ENCODE measurements at places on chromosomes 6 and 20.
A peak's percentile ranks its signal among the peaks of the same experiment; 100 is the strongest.

GRCh38 chr6:2982426-2983117, 11.2 kb upstream of the SERPINB6 start:
- no peak for DNase-seq

DNA sequence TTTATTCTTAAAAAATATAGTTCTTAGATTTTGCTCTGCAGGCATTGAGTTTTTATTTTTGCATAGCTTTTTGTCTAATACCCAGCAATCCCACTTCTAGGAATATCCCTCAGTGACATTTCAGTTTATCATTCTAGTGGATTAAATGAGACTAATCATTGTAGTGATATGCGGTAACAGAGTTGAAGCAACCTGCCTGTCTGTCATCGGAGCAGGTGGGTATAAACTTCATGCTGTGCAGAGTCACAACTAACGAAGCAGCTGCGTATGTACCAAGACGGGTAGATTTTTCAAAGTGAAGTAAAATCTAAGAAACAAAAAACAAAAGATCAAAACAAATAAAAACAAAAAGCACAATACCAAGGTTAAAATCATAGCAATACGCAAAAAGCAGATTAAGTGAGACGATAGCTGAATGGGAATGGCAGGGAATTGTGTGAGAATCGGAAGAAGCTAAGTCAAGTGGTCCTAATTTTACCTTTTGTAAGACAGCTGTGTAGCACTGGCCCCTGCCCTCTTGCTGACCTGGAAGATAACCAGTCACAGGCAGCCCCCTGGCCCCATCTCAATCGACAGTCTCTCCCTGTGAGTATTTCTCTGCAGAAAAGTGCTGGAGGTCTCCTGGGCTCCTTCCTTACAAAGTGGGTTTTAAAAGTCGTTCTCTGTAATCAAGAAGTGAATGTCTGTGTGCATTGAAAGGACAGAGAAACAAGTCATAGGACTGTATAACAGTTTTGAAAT, 169.2 kb downstream of the OR2B2 start:
- no peak for DNase-seq

- no peak for DNase-seq
Measured at GRCh38 chr6:84854811-84855400, 90.5 kb upstream of the TBX18 start.

DNA sequence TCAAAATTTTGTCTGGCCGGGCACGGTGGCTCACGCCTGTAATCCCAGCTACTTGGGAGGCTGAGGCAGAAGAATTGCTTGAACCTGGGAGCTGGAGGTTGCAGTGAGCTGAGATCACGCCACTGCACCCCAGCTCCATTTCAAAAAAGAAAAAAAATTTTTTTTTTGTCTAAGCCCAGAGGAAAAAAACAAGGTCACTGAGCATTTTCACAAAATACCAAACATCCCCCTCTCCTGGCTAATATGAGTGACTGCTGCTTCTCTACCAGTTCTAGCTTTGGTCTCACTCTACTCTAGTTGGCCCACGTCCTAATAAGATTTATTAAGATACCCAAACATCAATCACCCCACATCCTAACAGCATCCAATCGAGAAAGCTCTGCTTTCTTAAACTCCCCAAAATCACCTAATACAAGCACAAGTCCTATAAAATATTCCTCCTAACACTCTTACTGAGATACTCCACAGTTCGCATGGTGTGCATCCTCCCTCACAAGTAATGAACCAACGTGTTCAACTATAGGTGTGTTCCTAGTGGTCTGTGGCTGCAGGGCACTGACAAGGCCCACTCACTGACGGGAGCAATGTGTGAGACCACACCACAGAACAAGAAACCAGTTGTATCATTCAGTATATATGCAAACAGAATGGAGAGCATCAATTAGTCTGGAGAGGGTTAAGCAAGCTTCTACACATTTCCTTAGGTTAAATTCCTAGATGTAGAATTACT, 64.2 kb downstream of the FKBP5 start:
- no peak for DNase-seq

DNA sequence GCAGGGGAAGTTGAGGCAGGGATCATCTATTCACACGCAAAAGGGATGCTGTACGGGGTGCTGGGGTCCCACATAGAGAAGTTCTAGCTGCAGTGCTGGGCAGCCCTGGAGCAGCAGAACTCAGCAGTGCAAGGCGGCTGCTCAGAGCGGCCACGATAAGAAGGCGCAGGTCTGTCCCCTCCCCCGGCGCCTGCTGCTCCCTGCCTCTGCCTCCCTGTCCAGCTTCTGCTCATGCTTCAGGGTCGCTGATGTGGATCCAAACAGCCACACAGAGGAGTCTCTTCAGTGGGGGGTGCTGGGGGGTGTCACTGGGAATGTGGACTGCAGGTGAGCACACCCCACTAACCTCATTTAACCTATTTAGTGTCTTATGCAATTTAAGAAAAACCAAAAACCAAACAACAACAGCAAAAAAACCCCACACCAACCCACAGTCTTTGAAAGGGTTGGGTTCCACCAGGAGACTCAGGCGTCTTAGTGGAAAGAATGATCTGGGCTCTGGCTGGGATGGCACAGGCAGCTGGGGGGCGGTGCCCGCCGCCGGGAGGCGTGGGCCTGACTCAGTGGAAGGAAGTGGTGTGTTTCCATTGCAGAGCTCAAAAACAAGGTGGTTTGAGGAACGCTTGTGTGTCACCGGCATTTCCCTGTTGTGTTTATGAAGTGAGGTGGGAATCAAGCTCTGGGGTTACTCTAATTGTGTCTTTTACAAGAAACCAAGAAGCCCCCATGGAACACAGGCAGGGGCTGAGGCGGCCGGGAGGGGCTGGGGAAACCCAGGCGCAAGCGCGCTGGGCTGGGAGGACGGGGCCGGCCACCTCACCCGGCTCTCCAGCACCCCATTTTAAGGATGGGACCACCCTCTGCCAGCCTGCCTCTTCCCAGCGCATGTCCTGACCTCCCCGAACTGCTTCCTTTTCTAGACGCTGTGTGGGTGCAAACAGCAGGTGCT, 55.1 kb downstream of the IRF4 start:
- peak; percentile 57 for DNase-seq

DNA sequence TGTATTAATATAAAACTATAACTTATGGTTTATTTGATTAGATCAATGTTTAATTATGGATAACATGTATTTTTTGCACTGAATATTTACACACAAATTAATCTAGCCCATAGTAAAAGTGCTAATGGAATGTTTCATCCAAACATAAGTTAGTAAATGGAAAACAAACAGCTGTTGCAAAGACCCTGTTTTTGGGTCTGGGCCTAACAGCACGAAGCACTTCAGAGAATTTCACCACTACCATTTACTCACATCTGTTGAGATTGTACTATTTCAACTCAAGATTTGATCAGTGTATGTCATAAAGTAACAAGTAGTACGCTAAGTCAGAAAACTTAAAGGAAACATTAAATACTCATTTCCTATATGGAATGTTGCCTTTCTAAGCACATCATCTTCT, 359.6 kb downstream of the LAMA2 start:
- no peak for DNase-seq

DNA sequence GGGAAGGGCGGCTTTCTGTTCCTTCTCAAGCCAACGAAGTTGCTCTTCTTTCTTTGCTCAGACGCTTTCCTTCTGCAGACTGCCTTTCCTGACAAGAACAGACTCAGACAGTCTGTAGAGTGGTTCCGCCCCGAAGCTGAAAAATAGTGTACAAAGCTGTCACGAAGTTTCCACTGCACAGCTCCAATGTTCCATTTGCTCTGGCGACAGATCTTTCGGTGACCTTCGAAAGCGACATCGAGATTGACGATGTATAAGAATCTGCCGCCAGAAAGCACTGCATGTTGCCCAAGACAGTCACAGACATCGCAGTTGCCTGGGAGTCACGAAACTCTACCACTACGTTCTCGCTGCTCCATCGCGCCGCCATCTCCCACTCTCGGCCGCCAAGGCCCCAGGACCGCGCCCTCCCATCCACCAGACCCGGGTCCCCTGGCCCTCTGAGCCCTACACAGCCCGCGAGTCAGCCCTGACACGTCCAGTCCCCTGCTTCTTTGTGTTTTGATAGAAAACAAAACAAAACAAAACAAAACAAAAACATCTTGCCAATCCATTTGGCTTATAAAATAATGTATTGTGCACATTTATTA, 42.1 kb upstream of the ZNF184 start:
- no peak for DNase-seq

DNA sequence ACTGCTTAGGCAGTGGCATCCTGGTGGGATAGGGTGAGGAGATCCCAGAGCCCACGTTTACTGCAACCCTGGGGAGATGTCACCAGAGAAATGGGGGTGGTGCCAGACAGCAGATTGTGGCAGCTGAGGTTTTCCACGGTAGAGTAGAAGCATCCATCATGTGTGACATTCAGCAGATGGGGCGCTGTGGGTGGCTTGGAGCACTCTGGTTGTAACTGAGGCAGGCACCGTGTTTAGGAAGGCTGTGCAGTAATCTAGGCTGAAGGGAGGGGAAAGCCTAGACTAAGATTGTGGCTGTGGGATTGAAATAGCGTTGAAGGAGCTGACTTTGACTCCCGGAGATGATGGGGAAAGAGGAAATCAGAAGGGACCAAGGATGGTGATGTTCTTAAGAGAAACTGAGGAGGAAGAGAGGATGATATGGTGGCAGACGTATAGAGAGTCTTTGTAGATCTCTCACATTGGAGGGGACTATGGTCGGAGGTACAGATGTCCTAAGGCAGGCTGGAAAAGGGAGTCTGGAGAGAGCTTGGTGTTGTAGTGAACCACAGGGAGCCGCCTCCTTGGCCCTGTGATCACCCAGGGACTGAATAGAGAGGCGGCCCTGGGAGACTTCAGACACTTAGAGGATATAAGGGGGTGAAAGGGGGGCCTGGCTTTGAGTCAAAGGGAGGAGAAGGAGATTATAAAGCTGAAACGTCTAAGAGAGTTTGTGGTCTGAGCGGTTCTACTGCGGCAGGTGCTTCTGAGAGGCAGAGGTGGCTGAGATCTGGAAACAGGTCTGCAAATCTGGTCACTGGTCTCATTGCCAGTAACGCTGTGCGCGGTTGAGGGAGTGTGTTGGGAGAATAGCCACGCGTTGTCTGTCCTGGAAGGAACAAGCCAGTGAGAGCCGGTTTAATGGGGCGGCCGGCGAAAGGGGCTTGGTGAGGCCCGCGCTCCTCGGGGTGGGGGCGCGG, 792 bp upstream of the MICA start:
- DNase-seq: no peak

DNA sequence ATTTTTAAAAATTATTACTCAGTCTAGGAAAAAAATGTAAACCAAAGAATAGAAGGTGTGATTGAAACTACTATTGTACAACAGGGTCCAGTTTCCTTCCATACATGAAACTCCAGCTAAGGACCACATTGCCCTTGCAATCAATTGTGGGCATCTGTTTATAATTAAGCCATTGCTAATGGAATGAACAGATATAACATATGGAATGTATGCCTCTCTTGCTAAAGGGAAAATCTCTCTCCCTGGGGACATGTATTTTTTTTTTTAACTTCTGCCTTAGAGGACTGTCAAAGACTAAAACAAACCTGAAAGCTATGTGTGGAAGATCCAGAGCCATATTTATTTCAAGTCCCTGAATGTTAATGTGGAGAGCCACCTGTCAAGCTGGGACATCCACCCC, 336.8 kb upstream of the MANEA start:
- no peak for DNase-seq

- DNase-seq: no peak
Measured at GRCh38 chr6:71388068-71388744, 99.6 kb downstream of the OGFRL1 start.

- DNase-seq: no peak
Measured at GRCh38 chr6:133957780-133958242, 4.8 kb downstream of the TBPL1 start.

- no peak for DNase-seq
Measured at GRCh38 chr6:121590438-121590837, 155.0 kb downstream of the GJA1 start.

- DNase-seq: no peak
Measured at GRCh38 chr6:169646906-169647567, 54.8 kb downstream of the WDR27 start.

DNA sequence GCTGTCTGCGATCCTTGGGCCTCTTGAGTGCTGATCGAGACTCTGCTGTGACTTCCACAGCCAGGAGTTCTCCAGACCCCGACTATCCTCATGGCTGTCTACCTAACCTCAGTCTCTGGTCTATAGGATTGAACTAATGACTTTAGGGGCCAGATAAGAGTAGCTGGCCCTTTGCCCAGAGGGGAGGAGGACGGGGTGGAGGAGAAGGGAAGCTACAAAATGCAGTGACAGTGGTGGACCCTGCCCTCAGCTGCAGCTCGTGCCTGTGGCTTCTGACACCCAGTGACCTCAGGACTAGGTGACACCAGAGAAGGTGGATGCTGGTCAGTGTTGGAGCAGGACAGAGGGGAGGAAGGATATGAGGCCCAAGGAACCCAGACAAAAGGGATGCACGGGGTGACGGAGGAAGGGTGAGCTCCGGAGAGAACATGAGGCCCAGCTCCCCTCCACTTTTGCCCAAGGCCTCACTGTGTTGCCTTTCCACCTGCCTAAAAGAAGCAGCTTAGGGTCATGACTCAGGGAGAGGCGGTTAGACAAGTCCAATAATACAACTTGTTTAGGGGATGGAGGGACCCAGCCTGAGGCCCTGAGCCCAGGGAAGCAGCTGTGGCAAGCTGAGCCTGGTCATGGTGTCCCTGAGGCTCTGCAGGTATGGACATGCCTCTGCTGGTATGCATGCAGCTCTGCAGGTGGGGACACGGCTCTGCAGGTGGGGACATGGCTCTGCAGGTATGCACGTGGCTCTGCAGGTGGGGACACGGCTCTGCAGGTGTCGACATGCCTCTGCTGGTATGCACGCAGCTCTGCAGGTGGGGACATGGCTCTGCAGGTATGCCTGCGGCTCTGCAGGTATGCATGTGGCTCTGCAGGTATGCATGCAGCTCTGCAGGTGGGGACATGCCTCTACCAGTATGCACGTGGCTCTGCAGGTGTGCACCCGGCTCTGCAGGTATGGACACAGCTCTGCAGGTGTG, 67.7 kb downstream of the SYNJ2 start:
- DNase-seq: no peak

- no peak for DNase-seq
Measured at GRCh38 chr6:89613790-89614189, 24.8 kb downstream of the LYRM2 start.

DNA sequence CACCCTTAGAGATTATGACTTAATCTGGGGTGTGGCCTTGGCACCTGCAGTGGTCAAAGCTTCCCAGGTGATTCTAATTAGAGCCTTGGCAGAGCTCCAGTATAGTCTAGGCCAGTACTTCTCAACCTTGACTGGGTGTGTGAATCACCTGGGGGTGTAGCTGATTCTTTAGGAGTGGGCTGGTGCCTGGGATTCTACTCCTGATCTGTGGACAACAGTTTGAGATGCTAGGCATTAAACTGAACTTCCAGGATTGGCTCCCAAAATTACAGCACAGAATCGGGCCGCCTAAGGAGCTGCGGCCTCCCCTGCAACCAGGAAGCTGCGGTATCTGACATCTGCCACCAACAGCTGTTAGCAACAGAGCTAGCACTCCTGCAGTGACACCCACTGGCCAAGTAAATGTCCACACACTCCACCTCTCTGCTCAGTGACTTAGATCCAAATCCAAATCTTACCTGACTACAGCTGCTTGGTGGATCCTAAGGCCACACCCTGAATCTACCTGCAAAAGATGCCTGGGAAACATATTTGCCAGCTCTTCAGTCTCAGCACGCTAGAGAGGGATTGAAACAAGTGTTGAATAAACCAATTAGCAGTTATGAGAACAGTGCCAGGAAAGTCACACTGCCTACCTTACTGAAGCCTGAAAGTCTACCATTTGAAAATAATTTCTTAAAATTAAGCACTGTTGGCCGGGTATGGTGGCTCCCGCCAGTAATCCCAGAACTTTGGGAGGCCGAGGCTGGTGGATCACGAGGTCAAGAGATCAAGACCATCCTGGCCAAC, 126.7 kb downstream of the UNC5CL start:
- DNase-seq: no peak
